ENCODE measurements at places on chromosomes 2 and 18.
A peak's percentile ranks its signal among the peaks of the same experiment; 100 is the strongest.

GRCh38 chr2:224944707-224945547 is 97.3 kb downstream of the DOCK10 start:
- no peak for DNase-seq

DNA sequence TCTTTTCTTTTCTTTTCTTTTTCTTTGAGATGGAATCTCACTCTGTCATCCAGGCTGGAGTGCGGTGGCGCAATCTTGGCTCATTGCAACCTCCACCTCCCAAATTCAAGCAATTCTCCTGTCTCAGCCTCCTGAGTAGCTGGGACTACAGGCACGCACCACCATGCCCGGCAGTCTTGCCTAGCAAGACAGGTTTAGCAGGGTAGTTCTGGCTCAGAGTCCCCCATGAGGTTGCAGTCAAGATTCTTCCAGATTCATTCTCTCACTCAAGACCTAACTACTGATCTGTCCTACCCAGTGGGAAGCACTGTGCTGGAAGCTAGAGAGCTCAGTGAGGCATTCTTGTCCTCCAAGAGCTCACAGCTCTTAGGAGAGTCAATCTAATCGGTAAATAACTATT is 17.6 kb upstream of the ZAP70 start:
- no peak for DNase-seq

GRCh38 chr2:20584045-20584398 is 66.9 kb downstream of the HS1BP3 start:
- DNase-seq: no peak

- no peak for DNase-seq
Observed at GRCh38 chr2:192196421-192197194, 1.9 kb upstream of the TMEFF2 start.

- DNase-seq: peak; percentile 8
Observed at GRCh38 chr18:51668101-51668500, 470.6 kb upstream of the MEX3C start.

DNA sequence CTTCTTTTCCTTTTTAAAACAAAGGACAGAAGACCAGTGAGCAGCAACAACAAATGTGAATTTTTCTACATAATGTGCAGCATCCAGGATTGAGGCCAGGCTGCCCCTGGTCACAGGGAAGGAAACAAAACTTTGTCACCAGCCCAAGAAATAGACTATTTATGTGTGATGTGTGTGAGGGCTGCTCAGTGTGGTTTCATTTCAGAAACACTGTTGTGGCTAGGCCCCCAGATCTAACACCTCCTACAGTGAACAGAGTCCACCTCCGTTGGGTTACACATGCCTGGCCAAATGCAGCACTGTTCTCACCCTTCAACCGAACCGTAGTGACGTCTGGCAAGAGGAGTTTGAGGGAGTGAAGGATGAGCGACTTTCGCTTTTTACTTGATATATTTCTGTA is 146.3 kb upstream of the RIOK3 start:
- DNase-seq: no peak

GRCh38 chr2:31109633-31110192 is 28.5 kb downstream of the GALNT14 start:
- DNase-seq: no peak

DNA sequence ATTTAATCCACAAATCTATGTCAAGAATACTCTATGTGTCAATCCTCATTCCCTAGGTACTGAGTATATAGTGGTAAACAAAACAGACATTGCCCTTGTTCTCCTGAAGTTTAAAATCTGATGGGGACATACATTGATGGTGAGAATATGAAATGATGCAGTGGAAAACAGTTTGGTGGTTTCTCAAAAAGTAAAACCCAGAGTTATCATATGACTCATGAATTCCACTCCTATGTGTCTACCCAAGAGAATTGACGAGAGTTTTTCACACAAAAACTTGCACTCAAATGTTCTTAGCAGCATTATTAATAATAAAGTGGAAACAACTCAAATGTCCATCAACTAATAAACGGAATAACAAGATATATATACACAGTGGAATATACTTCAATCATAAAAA is 586.7 kb downstream of the CCDC85A start:
- DNase-seq: no peak

- no peak for DNase-seq
Observed at GRCh38 chr2:69858261-69858660, 28.8 kb downstream of the GMCL1 start.

- no peak for DNase-seq
Observed at GRCh38 chr18:66674286-66674685, 70.4 kb upstream of the CDH19 start.

- no peak for DNase-seq
Observed at GRCh38 chr2:66604326-66604725, 169.4 kb downstream of the MEIS1 start.

DNA sequence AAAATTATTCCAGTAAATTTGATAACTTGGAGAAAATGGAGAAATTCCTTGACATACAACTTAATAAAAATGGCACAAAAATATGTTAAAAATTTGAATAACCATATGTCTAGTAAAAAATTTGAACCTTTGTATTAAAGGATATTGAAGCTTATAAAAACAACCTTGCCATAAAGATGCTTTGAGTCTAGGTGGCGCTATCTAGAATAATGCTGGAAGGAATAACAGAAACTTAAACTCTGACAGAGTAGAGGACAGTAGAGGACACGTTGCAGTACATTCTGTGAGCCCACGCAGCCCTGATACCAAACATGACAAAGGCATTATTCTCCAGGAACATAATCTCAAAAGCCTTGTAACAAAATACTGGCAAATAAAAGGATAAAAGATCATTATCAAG is 44.7 kb upstream of the ALKAL2 start:
- no peak for DNase-seq

GRCh38 chr18:36389811-36390581 is 92.5 kb downstream of the FHOD3 start:
- no peak for DNase-seq

GRCh38 chr2:142052220-142052863 is 78.5 kb downstream of the LRP1B start:
- DNase-seq: no peak
